D341Med (cell line): ENCODE measurements at places on chromosomes 13 and 19.

DNA sequence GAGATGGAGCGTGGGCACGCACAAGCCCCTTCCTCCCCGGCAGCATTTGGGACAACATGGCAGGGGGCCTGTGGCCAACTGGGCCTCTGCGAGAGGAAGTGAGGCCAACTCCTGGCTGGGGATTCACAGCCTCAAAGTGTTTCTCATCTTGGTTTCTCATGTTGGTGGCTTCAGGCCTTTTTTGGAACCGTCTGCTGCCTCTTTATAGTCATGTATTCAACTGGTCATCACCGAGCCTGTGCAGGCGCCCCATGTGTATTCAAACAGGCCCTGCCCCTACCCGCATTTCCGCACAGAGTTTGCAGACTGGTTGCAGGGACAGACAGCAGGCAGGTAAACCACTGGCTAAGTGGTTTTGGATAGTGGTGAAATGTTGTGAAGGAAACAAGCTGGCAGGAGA, 17.3 kb upstream of the RELB start:
- DNase-seq = no peak

GRCh38 chr19:18214779-18215433, 11.1 kb upstream of the RAB3A start:
- DNase-seq = no peak

GRCh38 chr19:51458899-51459505, 748 bp upstream of the SIGLEC8 start:
- DNase-seq = no peak

DNA sequence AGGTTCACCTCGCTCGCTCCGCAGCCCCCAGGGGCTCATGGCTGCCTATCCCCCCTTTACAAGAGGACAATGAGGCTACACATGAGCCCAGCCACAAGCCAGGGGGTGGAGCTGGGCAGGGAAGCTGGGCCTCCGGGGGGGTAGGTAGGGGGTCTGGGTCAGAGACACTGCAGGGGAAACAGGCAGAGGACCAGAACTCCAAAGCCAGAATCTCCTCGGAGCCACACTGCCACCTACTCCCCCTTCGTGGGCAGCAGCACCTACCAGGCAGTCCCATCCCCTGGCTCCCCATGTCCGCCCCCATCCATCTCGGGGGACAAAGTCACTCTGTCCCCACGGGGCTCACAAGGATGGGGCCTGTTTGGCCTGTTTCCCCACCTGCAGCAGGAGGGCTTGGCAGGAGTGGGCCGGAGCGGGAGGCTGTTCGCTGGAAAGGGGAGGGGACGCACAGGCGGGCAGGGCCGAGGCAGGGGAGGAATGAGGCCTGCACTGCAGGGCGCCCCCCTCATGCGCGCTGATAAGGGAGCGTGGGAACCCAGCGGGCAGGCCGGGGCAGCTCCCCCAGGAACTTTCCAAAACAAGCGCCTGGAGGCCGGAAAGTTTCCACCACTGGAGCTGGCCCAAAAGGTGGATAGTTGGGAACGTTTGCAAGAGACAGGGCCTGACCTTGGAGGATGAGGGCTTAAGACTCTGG, 545 bp upstream of the ISYNA1 start:
- no peak for DNase-seq

GRCh38 chr13:89796196-89796595, 1551.3 kb upstream of the MIR17HG start:
- no peak for DNase-seq

DNA sequence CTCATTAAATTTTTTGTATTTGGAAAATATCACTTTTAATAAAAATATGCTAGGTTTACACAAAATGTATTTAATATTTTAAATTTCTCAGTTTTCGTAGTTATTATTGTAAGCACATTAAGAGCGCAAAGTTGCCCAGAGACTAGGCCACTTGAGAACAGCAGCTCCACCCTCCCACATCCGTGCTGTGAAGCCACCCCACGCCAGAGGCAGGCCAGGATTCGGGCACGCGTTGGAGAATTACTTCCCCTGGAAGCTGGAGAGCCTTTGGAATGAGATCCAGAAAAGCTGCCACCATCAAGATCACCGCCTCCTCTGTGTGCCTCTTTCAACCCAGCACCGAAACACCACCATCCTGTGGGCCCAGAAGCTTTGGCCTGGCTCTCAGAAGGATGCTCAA, 41.0 kb upstream of the SPACA7 start:
- DNase-seq = no peak

GRCh38 chr19:33905473-33905936, 108.8 kb downstream of the KCTD15 start:
- no peak for DNase-seq

DNA sequence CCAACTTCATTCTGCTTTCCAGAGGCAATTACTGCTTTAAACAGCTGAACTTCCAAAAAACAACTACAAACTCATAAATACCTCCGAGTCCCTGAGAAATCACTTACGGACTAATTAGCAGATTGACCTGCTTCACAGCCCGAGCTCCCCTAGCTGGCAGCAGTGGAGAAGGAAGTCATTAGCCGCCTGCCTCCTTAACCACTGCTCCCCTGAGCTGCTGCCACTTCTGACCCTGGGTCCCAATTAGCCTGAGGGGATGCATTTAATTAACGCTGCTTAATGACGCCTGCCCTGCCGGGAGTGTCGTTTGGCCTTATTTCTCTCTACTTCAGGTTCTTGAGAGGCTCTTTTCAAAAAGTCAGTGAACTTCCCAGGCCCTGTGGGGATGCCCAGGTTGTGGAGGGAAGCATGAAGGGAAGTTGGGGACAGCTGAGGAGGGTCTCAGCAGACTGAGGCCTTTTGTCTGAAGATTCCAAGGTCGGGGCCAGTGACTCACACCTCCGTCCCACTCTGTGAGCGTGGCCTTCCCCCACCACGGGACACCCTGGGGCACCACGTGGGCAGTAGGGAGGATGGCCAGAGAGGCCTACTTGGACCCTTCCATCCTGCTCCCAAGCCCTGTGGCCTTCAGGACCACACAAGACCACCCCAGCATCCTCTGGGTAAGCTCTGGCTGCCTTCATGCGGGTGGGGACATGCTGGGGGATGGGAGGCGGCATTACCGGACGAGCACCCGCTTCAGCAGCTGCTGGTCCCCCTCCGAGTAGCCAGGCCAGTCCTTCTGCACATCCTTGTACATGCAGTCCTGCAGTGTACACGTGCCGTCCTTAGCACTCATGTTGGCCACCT, 19.8 kb upstream of the ISYNA1 start:
- no peak for DNase-seq

GRCh38 chr13:101875091-101875490, 422.6 kb downstream of the ITGBL1 start:
- no peak for DNase-seq

DNA sequence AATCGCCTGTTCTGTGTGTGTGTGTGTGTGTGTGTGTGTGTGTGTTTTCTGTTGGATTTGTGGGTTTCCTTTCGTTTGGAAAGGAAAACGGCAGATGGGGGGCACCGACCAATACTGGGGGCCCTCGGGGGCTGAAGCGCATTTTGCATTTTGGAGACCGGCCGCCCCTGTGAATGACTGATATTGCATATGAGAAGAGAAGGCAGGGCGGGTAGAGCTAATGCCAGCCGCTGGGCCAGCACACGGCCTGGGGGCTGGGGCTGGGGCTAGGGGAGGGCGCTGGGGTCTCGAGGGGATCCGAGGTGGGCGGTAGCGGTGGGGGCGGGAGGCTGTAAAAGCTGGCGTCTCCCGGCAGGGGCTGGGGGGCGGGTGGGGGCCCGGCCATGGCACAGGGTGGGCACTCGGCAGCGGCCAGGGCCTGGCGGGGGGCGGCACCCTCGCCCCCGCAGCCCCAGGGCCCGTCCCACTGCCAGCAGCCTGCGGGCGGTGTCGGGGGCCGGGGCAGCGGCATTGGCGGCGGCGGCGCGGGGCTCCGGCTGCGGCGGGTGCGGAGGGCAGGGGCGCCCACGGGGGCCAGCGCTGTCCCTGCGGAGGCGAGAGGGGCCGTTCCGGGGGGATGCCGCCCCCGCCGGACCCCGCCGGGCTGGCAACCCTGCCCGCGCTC, 11.2 kb downstream of the ANO8 start:
- no peak for DNase-seq

- DNase-seq = no peak
Measured at GRCh38 chr19:54339646-54340358, 840 bp upstream of the LILRA4 start.

- DNase-seq = no peak
Measured at GRCh38 chr13:35741657-35742056, 265.2 kb upstream of the MAB21L1 start.

DNA sequence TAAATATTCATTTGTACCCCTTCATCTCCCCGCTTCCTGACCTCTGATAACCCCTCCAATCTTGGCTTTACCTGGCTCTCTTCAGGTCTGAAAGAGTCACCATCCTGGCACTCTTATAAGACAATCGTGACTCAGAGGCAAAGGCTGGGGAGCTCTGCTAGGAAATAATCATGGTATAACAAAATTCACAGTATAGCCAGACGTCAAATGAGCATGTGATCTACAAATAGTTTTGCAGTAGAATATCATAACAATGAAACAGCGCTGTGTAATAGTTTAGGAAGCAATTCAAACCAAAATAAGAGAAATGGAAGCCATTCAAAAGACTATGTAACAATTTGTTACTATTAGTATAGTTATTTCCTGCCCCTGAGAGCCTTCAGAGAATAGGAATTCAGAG, 34.2 kb downstream of the RXFP2 start:
- no peak for DNase-seq

- DNase-seq = no peak
Measured at GRCh38 chr19:14375582-14376291, 5.5 kb upstream of the ADGRE5 start.

- no peak for DNase-seq
Measured at GRCh38 chr13:51246418-51247277, 24.4 kb downstream of the FAM124A start.

- peak; percentile 66 for DNase-seq
Measured at GRCh38 chr13:97659602-97660001, 225.6 kb downstream of the RAP2A start.

- DNase-seq = no peak
Measured at GRCh38 chr19:1283207-1283916, 2.3 kb upstream of the EFNA2 start.

- DNase-seq = no peak
Measured at GRCh38 chr19:1206864-1207450, 1.4 kb downstream of the STK11 start.
